ENCODE measurements at places on chromosomes 7 and 10.

DNA sequence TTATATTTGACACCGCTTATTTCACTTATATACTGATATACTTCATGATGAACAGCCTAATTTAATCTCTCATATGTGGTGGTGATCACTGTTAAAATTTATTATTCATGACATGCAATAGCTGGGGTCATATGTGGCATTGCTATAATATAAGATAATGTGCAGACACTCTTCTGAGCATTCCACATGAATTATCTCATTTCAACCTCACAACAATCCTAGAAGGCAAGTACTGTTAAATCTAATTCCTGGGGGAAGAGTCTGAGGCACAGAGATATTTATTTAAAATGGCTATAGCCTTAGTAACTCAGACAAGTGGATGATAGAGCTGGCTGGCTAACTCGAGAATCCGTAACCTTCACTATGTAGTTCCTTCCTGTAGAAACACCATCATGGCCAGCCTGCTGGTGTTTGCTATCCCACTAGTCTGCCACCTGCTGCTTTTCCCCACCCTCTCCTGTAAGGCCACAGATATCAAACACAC, 46.6 kb upstream of the A1CF start:
- peak; percentile 16 for DNase-seq
- H3K4me3 ChIP-seq, result no peak overlapping the region
- no peaks in the 10 kb centered on the region for H3K4me1 ChIP-seq
- no peak overlapping the region for H3K27ac ChIP-seq
- H3K36me3 ChIP-seq, result no peaks in the 10 kb centered on the region
- no peaks in the 10 kb centered on the region for H3K27me3 ChIP-seq

DNA sequence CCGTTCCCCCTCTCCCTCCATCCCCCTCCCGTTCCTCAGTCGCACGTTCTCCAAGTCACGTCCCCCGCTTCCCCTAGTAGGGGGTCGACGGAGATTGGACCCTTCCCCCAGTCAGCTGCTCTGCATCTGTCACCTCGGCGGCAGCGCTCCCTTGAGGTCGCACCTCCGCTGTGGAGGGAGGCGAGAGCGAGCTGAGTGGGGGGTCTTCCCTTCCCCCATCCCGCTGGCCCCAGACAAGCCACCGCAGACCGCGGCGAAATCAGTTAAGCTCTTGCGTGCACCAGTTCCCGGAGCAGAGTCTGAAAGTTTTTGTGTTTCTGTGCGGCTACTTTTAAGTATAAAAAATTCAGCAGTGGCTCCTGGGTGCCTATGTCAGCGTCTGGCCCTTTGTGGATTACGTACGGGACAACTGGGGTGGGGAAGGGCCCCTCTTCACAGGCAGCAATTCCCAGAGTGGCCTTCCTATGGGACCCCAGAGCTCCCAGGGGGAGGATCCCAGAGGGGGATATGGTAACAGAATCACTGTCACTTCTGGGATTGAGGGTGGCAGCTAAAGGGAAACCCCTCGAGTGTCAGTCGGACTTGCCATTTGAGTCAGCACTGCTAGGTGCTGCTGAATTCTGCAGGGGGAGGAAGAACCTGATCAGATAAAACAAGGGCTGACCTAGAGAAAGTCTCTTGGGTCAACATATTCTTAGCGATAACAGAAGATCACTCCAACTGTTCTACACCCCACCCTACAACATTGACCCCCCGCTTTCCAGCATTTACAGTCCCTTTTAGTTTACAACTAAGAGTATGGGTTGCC, 12.5 kb upstream of the DDIT4 start:
- peak overlapping the region; percentile 75 for H3K4me3 ChIP-seq
- no peaks in the 10 kb centered on the region for H3K36me3 ChIP-seq
- DNase-seq, result peak; percentile 79
- peak overlapping the region; percentile 96 for H3K27ac ChIP-seq
- peaks cover 5% of the 10 kb centered on the region for H3K4me1 ChIP-seq
- no peaks in the 10 kb centered on the region for H3K27me3 ChIP-seq

DNA sequence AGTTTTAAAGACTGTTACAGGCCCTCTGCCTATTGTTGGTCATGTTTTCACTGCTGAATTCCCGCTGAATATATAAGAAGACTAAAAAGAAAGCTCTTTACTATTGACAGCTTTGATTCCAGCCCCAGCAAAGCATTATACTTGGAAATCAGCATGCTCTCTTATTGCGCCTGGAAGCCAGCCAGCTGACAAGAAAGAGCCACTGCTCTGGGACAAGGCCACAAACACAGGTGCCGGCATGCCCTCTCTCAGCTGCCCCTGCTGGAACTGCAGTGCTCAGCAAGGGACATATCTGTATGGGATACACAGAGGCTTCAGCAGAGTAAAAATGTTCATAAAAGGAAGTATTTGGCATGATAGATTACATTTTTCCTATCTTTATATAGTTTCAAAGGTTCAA, 523.9 kb downstream of the ADRA2A start:
- DNase-seq, result no peak
- H3K27ac ChIP-seq, result no peak overlapping the region
- H3K27me3 ChIP-seq, result no peaks in the 10 kb centered on the region
- H3K4me1 ChIP-seq, result no peaks in the 10 kb centered on the region
- no peaks in the 10 kb centered on the region for H3K36me3 ChIP-seq
- H3K4me3 ChIP-seq, result no peak overlapping the region

GRCh38 chr7:28349637-28350036, 62.7 kb upstream of the CREB5 start:
- no peak overlapping the region for H3K27ac ChIP-seq
- no peak overlapping the region for H3K4me3 ChIP-seq
- H3K36me3 ChIP-seq, result no peaks in the 10 kb centered on the region
- H3K27me3 ChIP-seq, result no peaks in the 10 kb centered on the region

DNA sequence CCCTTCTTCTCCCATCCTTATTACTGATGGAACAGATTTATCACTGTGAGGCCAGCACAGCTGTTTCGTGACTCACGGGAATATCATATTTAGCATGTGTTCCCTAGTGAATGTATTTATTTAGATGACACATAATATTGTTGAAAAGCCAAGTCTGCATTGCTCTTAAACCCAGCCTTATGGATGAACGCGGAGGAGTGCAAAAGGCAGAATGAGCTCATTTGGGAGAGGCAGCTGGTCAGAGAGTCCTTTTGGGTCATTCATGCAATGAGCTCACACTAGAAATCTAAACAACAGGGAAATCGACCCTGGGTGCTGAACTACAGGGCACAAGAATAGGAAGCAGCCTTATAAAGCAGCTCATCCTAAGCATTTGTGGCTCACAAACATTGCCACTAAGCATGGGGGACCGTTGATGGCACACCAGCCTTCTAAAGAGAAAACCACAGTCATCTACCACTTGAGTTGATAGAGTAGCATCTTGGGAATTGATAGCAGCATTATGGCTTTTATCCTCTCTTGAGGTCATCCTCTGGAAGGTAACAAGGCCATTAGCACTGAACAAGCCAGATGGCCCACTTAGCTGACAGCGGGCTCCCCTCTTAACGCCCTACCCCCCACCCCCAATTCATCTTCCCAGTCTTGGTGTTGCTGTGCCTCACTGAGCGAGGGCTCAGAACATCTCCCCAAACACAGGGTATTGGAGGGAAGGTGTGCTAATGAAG, 32.9 kb upstream of the SDK1 start:
- H3K4me3 ChIP-seq, result no peak overlapping the region
- no peaks in the 10 kb centered on the region for H3K36me3 ChIP-seq
- no peaks in the 10 kb centered on the region for H3K27me3 ChIP-seq
- no peak for DNase-seq
- H3K27ac ChIP-seq, result peak overlapping the region; percentile 33

DNA sequence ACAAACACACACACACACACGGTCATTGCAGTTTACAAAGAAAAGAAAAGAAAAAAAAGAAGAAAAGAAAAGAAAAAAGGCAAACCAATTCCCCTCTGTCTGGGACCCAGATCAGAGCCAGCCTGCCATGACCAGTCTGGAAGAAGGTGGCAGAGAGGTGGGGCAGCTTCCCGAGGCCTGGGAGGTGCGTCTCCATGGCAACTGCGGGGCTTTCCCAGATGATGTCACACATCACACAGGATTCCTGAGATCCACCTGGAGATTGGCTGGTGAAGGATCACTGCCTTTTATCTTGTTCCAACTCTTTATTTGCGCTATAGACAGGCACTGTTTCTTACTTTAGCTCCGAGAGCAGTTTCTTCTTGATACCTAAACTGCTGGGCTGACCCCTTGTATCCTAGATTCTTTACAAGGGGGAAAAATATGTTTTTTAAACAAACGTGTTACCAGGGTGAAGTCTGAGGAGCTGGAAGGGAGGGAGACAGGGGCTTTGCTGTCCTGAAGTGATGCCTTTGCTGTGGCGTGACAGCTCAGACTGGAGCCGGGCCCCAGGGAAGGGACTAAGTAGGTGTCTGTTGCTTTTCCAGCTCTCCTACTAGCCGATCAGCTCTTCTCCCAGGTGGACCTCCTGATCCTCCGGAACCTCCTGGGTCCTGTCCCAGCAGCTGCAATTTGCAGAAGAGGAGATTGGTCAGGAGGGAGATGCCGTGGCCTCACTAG, 298.5 kb downstream of the KLF6 start:
- H3K27me3 ChIP-seq, result peaks cover 4% of the 10 kb centered on the region
- peak; percentile 81 for DNase-seq
- no peaks in the 10 kb centered on the region for H3K4me1 ChIP-seq
- no peak overlapping the region for H3K4me3 ChIP-seq

DNA sequence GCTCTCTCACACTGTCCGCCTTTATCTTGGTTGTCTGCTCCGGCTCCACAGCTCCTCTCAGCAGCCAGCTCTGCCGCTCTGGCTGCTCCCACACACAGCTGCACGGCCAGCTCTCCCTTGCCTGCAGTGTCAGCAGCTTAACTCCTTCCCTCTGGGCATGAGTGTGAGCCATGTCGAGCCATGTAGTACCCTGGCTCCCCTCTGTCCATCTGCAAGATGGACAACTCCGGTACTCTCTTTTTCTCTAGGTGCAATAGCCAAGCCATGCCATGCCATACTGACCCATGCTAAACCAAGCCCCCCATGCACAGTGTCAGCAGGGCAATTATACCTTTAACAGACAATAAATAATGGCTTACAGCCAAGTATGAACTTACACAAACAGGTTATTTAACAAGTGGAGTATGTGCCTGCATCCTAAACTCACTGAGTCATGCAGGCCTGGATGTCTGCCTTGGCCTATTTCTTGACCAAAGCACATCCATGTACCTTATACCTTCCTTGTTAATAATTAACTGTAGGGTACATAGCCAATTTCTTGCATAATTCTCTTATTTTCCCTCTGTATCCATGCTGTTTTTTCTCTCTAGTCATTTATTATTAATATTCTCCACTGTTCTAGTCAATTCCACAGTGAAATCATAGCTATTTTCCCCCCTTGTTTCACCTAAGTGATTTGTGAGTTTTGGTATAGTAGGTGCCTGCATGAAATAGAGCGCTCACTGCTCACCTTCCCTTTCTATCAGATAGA, 170.9 kb downstream of the CDK14 start:
- H3K36me3 ChIP-seq, result no peaks in the 10 kb centered on the region
- no peak overlapping the region for H3K4me3 ChIP-seq
- peak; percentile 83 for DNase-seq
- H3K27me3 ChIP-seq, result no peaks in the 10 kb centered on the region

DNA sequence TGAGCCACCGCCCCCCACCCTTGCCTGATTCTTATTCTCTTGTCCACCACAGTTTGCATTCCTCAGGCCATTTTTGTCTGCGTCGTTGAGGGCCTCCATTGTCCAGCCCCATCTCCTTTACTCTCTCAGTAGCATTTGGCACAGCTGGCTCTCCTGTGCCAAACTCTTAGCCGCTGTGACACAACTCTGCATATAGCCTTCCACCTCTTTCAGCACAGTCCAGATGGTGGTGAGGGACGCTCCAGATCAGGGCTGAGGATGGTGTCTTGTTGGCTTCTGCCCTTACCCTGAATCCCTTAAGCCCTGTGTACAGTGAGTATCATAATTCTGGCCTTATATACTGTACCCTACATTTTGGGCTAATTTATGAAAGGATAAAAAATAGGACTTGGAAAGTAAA, 45.6 kb downstream of the BMPR1A start:
- no peak overlapping the region for H3K27ac ChIP-seq
- DNase-seq, result no peak
- H3K4me3 ChIP-seq, result no peak overlapping the region
- peaks cover 6% of the 10 kb centered on the region for H3K36me3 ChIP-seq
- no peaks in the 10 kb centered on the region for H3K27me3 ChIP-seq

DNA sequence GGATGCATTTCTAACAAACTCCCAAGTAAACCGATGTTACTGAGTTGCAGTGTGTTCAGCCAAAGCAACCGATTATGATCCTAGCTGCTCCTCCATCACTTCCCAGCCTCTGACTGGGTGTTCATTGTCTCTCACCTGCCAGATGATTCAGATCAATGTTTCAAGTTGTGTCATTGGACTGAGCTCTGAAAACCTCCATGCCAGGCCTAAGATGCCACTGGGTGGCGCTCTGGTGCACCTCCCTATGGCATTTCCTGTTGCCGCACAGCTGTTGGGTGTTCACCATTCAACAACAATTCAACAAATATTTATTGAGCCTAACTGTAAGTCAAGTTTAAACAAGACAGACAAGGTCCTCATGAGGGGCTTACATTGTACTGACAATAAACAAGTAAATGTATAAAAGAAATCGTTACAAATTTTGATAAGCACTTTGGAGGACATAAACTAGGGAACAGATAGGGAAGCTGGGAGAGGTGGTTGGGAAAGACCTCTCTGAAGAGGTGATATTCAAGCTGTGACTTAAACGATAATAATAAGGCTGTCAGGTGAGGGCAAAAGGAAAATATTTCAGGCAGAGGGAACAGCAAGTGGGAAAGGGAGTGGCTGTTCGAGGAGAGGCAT, 22.8 kb downstream of the RGR start:
- peak; percentile 16 for DNase-seq
- H3K27ac ChIP-seq, result no peak overlapping the region
- no peaks in the 10 kb centered on the region for H3K36me3 ChIP-seq
- H3K27me3 ChIP-seq, result no peaks in the 10 kb centered on the region
- no peaks in the 10 kb centered on the region for H3K4me1 ChIP-seq

GRCh38 chr10:86267286-86268195, 99.1 kb downstream of the GRID1 start:
- H3K27me3 ChIP-seq, result peaks cover 25% of the 10 kb centered on the region
- no peak overlapping the region for H3K27ac ChIP-seq
- no peaks in the 10 kb centered on the region for H3K36me3 ChIP-seq
- DNase-seq, result no peak
- no peaks in the 10 kb centered on the region for H3K4me1 ChIP-seq
- no peak overlapping the region for H3K4me3 ChIP-seq

DNA sequence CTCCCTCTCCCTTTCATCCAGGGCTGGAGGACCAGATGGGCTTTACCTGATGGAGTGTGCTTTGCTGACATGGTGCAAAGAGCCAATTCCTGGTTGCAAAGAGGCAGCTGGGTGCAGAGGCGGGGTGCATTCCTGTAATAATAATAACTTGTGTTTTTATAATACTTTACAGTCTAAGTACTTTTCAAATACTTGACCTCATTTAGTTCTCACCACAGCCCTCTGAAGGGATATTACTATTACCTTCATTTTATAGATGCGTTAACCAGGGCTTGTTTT, 70.4 kb downstream of the TCF7L2 start:
- peaks cover 2% of the 10 kb centered on the region for H3K36me3 ChIP-seq
- no peaks in the 10 kb centered on the region for H3K27me3 ChIP-seq
- DNase-seq, result no peak
- H3K27ac ChIP-seq, result peak overlapping the region; percentile 7

GRCh38 chr7:40470091-40470592, 335.3 kb downstream of the SUGCT start:
- peak; percentile 78 for DNase-seq
- H3K27ac ChIP-seq, result no peak overlapping the region
- no peak overlapping the region for H3K4me3 ChIP-seq
- no peaks in the 10 kb centered on the region for H3K27me3 ChIP-seq
